Ureter (tissue), 1 donor: ENCODE measurements at places on chromosomes 1 and 21. TPM values are rescaled to one million over a fixed set of nuclear protein-coding genes. Genes with fewer than 3 reads are reported as not detected.

DNA sequence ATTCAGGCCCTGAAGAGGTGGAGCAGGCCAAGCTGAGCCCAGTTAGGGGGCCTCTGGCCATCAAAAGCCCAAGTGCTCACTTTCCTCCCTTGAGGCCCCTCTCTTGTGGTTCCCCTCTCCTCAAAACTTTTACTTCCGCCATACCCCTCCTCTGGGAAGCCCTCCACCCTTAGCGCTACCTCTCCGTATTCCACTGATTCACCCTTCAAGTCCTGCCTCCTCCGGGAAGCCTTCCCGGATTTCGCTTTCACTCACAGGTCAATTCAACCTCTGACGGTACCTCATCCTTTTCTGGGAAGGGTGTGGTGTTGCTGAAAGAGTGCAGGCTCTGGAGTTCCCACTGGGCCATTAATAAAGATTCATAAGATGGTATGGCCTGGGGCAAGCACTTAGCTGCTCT lies 19.1 kb downstream of the SPOCD1 start:
- DNase-seq, result peak; percentile 33

GRCh38 chr1:58162952-58163550 lies 383.5 kb downstream of the OMA1 start:
- peak; percentile 53 for DNase-seq

DNA sequence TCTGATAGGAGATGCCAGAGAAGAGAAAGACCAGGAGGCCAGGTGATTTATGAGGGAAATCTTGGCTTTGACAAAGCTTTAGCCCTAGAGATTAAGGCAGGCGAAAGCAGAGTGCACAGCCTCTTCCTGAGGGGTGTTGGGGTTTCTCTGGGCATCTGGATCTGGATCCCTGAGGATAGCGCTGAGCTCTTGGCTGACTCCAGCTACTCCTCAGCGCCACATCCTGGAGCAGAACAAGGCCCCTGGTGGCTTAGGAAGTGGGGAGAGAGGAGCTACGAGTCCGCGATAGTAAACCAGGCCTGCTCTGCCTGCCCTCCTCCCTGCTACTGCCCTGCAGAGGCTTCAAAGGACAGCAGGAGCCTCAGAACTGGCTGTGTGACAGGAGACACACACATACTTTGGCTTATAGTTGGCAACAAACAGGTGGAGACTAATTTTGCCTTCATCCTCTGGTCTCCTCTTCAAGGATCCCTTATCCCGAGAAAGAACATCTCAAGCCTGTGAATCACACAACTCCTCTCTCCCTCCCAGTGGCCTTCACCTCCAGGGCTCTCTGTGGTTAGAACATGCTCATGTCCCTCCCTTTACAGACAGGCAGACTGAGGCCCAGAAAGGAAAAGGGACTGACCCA lies 66.9 kb downstream of the TRABD2B start:
- DNase-seq, result no peak

GRCh38 chr1:116711263-116711840 lies 42.9 kb upstream of the CD2 start:
- DNase-seq, result peak; percentile 25

Gene C1orf53
- total RNA-seq, result 1.7 TPM

GRCh38 chr1:229607370-229607769 lies 18.6 kb downstream of the TAF5L start:
- DNase-seq, result no peak

Gene SRGAP2
- 58.9 TPM for total RNA-seq

GRCh38 chr1:168202941-168203654 lies 22.7 kb upstream of the SFT2D2 start:
- DNase-seq, result no peak

Gene TCHH
- not detected for total RNA-seq

Gene GUCA2B
- total RNA-seq, result not detected

DNA sequence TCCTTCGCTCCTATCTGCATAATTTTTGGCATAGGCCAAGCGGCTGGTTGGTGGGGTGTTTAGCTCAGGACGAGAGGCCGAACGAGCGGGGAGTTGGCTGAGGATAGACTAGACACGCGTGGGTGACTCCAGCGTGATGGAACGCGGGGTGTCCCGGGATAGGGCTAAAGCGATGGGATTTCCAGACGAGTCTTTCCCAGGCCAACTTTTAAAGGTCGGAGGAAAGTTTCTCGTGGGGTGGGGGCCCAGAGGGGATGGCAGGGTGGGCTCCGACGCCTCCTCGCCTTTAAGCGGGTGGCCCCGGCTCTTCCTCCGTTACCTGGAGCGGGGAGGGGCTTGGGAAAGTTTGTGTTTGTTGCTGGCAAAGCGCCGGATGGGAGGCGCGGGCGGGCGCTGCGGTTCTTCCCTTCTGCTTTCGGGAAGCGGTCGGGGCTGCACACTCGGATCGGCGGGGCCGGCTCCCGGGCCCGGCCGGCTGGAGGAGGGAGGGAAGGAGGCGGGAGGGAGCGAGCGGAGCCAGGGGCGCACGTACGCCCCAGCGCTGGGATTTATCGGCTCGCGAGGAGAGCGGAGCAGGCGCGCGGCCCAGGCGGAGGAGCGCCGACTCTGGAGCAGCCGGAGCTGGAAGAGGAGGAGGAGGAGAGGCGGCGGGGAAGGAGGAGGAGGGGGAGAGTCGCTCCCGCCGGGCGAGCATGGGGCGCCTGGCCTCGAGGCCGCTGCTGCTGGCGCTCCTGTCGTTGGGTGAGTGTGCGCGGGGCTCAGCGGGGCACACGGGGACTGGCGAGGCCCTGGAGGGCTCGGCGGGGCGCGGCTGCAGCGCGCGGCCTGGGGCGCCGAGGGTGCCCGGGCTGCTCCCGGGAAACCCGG lies at the start of gene PTGFRN:
PTGFRN (plus strand) TSS at position 405 of the 867 bp plus-strand sequence; CDS start at position 693, 288 bp downstream.
- peak; percentile 75 for DNase-seq

Gene RPE65
- not detected for total RNA-seq

DNA sequence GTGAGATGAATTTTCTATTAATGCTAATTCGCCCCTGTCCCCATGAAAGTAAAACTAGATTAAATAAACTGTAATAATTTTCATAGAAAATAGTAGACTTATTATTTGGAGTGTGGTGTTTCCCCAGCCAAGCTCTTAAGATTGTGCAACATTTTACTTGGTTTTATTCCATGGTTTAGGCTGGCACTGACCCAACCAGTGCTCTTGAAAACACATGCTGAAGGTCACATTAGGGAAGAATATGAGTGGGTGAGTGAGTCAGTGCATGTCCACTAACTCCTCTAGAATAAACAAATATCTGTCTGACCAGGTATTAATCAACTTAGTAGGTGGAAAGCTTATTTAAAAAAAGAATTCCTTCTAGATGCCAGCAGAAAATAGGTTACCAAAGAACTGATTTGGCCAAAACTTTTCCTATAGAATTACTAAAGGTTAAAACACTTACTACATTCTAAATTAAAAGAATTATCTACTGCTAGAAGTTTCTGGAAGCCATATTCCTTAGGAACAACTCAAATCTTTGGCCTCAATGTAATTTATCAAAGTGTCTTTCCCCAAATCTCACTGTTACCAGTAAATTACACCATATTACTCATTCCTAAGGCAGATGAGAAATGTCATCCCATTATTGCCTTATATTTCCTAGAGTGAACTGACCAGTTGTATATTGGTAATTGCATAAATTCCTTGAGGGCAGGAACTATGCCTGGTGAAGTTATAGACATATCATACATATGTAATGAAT lies 89.7 kb upstream of the RGS1 start:
- peak; percentile 86 for DNase-seq

DNA sequence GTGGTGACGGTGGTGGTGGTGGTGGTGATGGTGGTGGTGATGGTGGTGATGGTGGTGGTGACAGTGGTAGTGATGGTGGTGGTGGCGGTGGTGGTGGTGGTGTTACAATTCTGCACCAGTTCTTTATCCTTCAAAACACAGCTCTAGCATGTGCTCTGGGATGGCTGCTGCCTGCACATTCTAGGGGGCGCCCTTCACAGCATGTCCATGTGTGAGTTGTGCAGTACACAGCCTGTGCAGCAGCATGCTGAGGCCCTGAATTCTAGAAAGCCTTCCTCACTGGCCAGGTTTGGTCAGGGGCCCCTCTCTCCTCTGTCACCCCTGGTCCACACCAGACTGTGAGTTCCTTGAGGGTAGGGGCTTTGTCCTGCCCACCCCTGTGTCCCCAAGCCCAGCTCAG lies 67.7 kb downstream of the MATN1 start:
- DNase-seq, result no peak

DNA sequence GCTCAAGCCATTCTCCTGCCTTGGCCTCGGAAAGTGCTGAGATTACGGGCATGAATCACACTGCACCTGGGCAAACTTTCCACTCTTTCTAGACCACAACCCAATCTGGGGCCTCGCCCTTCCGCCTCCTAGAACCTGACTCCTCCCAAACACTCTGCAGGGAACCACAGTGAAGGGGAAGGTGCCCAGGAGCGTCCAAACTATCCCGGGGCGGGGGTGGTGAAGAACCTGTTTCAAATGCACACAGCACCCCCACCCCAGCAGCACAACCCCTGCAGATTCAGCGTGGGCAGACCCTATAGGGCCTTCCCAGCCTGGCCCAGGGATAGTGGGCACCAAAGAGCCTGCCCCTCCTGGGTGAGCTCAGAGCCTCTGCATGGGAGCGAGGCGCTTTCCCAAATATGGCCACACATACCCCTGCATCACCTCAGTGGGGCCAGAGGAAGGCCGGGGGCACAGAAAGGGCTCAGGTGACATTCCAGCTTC lies 86.9 kb downstream of the STUM start:
- no peak for DNase-seq

DNA sequence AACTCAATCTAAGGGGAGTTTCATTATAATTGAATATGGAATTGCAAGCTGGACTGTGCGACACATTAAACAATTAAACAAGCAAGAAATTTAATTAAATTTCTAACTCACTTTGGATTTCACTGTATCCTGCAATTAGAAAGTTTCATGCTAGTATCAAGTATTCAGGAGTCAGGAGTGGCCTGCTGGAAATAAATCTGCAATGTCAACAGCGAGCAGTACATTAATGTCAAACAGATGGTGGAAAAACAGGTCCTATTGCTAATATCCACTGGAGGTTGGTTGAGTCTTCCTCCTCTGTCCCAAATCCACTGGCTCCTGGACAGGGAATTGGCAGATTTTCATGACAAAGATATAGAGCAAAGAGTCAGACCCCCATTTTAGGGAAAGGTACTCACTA lies 237.1 kb downstream of the VAV3 start:
- no peak for DNase-seq

Gene ALPL
- 12.9 TPM for total RNA-seq

DNA sequence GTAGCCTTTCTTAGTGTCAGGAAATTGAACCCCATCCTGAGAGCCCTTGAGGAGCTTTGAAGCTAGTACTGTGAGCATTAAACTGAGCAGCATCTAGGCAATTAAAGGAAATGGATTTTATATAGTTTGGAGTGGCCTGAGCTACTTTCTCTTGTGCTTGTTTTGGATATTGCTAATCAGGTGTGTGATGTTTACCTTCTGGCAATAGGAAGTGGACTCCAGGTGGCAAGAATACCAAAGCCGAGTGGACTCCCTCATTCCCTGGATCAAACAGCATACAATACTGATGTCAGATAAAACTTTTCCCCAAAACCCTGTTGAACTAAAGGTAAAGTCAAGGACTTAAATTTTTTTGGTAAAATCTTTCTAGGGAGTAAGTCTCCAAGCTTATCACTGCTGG lies 79.4 kb downstream of the MACF1 start:
- DNase-seq, result no peak

GRCh38 chr1:180256341-180257027 lies 26.4 kb downstream of the LHX4 start:
- no peak for DNase-seq

GRCh38 chr1:93964777-93965200 lies 55.6 kb upstream of the GCLM start:
- DNase-seq, result no peak

DNA sequence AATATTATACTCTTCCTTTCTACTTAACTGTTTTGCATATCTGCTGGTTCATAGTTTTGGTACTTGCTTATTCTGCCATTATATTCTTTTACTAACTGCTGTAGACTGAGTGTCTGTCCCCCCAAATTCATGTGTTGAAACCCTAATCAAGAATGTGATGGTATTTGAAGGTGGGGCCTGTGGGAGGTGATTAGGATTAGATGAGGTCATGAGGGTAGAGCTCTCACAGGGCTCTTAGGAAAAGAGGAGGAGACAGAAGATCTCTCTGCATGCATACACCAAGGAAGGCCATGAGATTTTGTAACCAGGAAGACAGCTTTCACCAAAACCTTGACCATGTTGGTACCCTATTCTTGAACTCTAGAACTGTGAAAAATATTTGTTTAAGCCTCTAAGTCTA lies 354.1 kb upstream of the B3GALT2 start:
- no peak for DNase-seq

Gene CORT
- 0.47 TPM for total RNA-seq

Gene OR2T35
- total RNA-seq, result not detected

GRCh38 chr1:55399346-55399745 lies 184.2 kb upstream of the USP24 start:
- DNase-seq, result no peak

DNA sequence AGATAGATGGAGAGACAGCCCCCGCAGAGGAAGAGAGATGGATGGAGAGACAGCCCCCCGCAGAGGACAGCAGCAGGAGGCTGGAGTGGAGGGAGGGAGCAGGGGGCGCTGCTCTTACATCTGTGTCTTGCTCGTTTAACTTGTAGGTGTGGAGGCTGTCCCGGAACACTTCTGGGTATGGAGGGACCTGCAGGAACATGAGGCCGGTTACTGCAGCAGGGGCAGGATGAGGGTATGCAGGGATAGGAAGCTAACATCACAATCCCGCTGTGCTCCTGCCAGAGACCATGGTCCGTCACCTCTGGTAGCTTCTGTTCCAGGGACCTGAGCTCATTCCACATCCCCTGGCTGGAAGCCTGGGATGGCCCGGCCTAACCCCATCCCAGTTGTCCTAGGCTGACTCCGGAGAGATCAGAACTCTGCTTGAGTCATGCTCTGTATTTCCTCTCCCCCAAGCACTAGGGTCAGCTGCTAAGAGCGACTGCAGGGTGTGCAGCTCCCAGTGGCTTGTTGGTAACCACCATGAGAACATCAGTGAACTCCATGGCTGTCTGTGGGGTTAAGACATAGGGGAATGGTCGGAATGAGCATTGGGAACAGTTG lies 36.7 kb upstream of the GOLT1A start:
- no peak for DNase-seq

Gene HHIPL2
- total RNA-seq, result 0.62 TPM

Gene ASTN1
- total RNA-seq, result 2.2 TPM

- DNase-seq, result no peak
Observed at GRCh38 chr1:66330722-66331141, 203.2 kb upstream of the SGIP1 start.

Gene SPATA45
- total RNA-seq, result not detected

GRCh38 chr1:184577319-184577718 lies 177.3 kb downstream of the EDEM3 start:
- no peak for DNase-seq

- no peak for DNase-seq
Observed at GRCh38 chr1:58395355-58395754, 151.2 kb downstream of the OMA1 start.

DNA sequence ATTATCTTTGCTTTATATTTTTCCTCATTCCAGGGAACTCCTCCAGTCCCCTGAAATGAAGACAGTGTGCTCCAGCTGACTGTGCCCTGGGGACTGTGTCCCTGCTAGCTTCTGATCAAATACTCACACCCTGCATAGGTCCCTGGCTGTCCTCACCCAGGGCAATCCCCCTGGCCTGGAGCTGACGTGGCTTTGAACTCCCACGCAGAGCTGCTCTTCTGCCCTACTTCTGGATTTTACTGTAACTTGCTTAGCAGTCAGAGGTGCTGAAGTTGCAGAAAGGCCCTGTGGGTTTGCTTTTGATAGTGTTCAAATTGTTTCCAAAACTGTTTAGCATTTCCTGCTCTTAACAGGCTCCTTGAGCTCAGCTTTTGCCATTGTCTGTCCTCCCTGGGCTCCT lies 186.5 kb downstream of the FASLG start:
- DNase-seq, result no peak

GRCh38 chr1:228044961-228045360 lies 37.5 kb upstream of the ARF1 start:
- DNase-seq, result no peak

Gene MAP1LC3C
- not detected for total RNA-seq

Gene C1QTNF12
- total RNA-seq, result 3.4 TPM

Gene LCE1E
- not detected for total RNA-seq
